HepG2 (cell line): ENCODE measurements at places on chromosomes 11 and 22.

DNA sequence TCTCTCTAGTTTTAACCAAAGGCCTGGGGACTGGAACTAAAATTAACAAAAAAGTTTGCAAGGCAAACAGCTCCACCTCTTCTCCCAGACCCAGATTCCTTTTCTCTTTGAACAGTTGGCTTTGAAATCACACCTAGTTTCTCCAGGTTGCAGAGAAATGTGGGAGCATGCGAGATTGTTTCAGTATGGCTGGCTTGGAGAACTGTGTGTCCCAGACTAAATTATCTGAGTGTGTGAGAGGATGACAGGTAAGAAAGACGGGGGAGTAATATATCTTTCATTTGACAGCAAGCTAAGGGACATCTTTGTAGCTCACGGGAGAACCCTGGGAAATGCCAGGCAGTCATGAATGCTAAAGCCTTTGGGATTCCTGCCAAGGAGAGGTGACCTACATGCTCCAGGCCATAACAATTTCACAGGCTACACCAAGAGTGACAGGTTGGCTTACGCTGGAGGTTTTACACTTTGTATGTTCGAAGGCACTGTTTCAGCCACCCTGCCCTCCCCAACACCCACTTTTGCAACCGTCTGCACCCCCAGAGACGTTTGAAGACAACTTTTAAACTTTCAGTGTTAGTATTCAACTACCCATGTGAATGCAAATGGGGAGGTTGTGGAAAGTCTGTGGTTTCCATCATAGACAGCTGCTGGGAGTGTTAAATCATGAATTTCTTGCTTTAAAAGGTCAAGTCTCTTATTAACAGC is 109.3 kb upstream of the SNX19 start:
- no peak for DNase-seq
- H3K36me3 ChIP-seq, result no peaks in the 10 kb centered on the region
- H3K4me1 ChIP-seq, result no peaks in the 10 kb centered on the region
- no peaks in the 10 kb centered on the region for H3K27me3 ChIP-seq
- H3K4me3 ChIP-seq, result no peak overlapping the region

DNA sequence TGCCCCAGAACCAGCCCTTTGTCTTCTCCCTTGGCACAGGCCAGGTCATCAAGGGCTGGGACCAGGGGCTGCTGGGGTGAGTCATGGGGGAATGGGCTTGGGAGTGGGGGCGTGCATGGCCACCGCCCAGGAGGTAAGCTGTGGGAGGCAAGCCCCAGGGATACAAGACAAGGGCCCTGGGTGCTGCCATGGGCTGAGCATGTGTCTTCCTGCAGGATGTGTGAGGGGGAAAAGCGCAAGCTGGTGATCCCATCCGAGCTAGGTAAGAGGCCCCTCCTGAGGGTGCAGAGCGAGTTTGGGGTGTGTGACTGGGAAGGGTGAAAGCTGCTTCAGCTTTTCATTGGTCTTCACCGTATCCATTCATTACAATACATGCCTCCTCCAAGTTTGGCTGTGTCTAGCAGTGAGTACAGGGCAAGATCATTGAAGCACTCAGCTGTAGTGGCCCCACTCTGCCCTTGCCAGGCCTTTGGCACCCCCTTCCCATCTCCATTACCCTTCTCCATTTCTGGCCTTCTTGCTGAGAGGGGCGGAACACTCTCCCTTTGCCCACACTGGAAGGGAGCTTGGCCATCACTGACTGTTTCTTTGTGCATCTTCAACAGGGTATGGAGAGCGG is 2.5 kb downstream of the FKBP2 start:
- no peak overlapping the region for H3K27ac ChIP-seq
- H3K4me3 ChIP-seq, result no peak overlapping the region
- no peak for DNase-seq
- H3K36me3 ChIP-seq, result no peaks in the 10 kb centered on the region; the same call in 1 of the 2 replicates

DNA sequence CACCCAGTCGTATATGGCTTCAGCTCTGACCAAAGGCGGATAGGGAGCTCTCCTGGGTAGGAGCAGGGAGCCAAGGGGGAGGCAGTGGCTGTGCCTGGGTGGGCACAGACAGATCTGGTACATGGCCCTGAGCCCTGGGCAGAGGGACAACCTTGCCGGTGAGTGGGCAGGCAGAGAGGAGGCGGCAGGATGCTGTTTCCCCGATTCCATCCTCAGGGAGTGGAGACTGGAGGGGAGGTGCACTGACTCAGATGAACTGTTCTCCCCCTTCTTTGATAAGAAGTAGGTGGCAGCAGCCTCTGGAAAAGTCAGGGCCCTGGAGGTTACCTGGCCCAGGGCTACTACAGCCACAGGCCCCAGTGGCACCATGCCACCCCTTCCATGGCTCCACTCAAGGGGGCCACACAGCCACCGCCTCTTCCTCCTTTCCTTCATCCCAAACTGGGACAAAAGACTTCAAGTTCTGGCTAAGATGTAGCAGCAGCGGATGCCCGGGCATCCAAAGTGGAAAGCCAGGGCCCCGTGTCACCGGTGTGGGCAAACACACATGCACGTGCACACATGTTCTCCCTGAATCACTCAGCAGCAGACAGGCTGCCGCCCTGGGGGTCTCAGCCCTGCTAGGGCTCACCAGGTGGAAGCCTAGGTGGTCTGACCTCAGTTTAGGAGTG is 13.4 kb downstream of the CXCR5 start:
- DNase-seq, result no peak
- no peak overlapping the region for H3K27ac ChIP-seq
- peaks cover 17% of the 10 kb centered on the region; the same call in 2 of the 3 replicates for H3K27me3 ChIP-seq
- 0 out of 2 replicates have a peak, but pooled peaks cover 7% of the 10 kb centered on the region for H3K4me1 ChIP-seq
- no peak overlapping the region for H3K4me3 ChIP-seq

DNA sequence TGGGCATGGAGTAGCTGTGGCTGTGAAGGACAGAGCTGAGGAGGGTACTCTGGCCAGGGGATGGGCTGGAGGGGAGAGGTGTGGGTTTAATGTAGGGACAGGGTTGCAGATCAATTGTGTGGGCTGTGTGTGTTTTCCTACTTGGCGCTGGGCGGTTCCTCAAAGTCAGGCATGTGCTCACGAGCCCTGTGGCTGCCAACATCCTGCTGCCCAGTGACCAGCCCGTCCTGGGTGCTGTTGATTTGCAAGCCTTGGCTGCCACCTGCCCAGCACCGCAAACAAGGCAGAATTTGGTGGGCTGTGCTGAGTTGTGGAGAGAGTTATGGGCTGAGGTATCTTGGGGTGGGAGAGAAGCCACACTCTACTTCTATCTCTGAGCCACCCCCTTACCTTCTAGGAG is 69.2 kb downstream of the SCN3B start:
- no peak for DNase-seq
- no peaks in the 10 kb centered on the region for H3K36me3 ChIP-seq
- H3K4me1 ChIP-seq, result peaks cover 21% of the 10 kb centered on the region
- H3K27ac ChIP-seq, result no peak overlapping the region
- no peaks in the 10 kb centered on the region; the same call in 1 of the 2 replicates for H3K27me3 ChIP-seq

GRCh38 chr11:8720868-8721608 is 38.4 kb downstream of the RPL27A start:
- DNase-seq, result no peak
- H3K27ac ChIP-seq, result no peak overlapping the region
- no peaks in the 10 kb centered on the region for H3K27me3 ChIP-seq
- H3K4me1 ChIP-seq, result peaks cover 70% of the 10 kb centered on the region

GRCh38 chr11:36724742-36725385 is 126.8 kb upstream of the RAG2 start:
- H3K36me3 ChIP-seq, result no peaks in the 10 kb centered on the region
- no peak overlapping the region for H3K4me3 ChIP-seq
- H3K27me3 ChIP-seq, result peaks cover 11% of the 10 kb centered on the region; the same call in 1 of the 3 replicates
- no peaks in the 10 kb centered on the region for H3K4me1 ChIP-seq

DNA sequence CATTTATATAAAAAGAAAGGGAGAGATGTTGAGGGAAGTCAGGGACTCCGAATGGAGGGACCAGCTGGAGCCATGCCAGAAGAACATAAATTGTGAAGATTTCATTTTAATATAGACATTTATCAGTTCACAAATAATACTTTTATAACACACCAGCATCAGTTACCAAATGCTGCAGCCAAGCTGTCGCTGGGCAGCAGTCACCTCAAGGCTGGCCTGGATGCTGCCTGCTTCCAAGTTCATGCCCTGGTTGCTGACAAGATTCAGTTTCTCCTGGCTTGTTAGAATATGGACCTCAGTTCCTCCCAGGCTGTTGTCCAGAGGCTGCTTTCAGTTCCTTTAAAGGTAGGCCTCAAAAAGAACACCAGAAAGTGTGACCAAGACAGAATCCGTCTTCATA is 30.8 kb upstream of the ALDH3B2 start:
- no peaks in the 10 kb centered on the region for H3K4me1 ChIP-seq
- H3K4me3 ChIP-seq, result no peak overlapping the region
- H3K36me3 ChIP-seq, result no peaks in the 10 kb centered on the region

DNA sequence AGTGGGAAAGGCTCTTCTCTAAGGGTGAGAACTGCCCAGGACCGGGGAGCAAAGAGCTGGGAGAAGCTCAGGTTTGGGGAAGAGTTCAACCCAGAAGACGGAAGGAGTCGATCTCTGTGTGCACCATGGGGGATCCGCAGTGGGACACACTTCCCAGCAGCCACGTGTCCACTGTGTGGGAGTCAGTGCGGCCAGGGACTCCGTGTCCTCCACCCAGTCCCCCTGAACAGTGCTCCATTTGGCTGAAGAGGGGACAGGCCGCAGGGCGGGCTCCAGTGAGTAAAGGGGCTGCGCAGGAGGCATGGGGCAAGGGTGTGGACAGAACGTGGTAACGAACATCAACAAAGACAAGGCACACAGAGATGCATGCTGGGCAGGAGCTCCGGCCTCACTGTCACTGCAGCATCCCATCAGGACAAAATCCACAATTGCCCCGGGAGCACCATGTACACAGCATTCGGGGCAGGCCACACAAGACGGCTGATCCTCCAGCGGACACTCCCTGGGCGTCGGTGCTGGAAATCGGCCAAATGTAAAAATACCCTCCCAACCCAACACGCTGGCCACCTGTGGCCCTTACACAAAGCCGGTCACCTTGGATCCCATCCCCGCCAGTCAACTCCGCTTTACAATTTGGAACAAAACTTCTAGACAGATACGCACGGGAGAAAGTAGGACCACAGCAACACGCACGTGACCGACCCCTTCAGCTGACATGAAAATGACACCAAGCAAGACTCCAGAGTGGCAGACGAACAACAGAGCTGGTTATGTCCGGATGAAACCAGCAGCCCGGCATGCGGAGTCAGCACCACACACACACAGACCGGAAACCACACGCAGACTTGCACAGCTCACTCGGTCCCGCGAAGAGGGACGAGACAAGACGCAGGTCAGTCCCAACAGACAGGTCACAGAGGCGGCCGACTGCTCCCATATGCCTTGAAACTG is 366.8 kb downstream of the SHANK2 start:
- H3K4me1 ChIP-seq, result peaks cover 14% of the 10 kb centered on the region
- H3K27me3 ChIP-seq, result no peaks in the 10 kb centered on the region
- H3K4me3 ChIP-seq, result no peak overlapping the region
- DNase-seq, result no peak
- peaks cover 30% of the 10 kb centered on the region for H3K36me3 ChIP-seq

- H3K27me3 ChIP-seq, result no peaks in the 10 kb centered on the region
- no peak for DNase-seq
- H3K27ac ChIP-seq, result no peak overlapping the region
- H3K36me3 ChIP-seq, result peaks cover 26% of the 10 kb centered on the region
- no peak overlapping the region for H3K4me3 ChIP-seq
Observed at GRCh38 chr22:43995798-43996169, 28.3 kb upstream of the PARVB start.

DNA sequence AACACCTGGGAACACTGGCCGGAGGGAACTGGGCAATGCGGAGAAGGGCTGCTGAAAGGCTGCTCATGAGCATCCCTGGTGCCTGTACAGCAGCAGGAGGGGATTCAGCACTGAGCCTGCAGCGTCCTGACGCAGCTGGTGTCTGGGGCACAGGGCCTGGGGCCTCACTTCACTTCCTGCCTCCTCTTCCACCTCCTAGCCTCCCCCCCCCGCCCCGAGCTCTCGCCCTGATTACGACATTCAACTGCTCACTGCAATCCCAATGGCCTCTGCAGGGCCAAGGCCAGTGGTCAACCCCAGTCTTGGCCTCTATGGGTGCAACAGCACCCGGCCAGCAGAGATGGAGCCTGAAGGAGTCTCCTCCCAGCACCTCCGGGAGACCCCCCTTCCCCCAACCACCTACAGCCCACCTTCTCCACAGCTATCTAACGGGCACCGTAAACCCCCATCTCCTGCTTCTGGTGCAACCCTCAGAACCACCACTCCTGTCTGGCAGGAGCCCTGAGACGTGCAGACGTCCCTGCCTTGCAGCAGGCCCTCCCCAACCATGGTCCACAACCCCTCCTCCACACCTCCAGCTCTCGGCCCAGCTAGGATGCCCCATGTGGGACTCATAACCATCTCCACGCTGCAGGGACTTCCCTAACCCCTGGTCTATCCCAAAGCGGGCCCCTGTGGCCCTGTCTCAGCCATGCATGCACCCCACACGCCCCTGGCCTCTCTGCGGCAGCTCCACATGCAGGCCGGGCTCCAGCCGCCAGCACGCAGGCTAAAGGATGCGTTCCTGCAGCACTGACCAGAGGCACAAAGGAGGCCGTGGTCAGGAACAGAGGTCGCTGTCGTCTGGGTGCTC is 38.2 kb downstream of the BRD1 start:
- DNase-seq, result peak; percentile 10
- H3K4me1 ChIP-seq, result peaks cover 27% of the 10 kb centered on the region
- H3K36me3 ChIP-seq, result peaks cover 50% of the 10 kb centered on the region
- no peaks in the 10 kb centered on the region for H3K27me3 ChIP-seq
- no peak overlapping the region for H3K4me3 ChIP-seq

DNA sequence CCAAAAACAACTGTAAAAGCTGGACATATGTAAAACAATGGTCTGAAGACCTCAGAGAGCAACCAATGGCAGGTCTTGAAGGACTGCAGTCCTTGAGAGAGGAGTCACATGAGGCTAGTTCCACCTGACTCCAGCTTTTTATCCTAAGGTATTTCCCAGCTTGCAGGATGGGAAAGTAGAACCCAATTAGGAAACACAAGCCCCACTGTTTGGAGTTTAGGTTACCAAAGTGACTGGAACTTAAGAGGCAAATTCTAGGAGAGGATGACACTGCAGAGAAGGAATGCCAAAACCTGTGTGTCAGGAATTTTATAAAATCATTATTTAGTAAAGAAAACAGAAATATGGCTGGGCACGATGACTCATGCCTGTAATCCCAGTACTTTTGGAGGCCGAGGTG is 18.4 kb downstream of the OR2AT4 start:
- peaks cover 10% of the 10 kb centered on the region for H3K4me1 ChIP-seq
- no peak overlapping the region for H3K27ac ChIP-seq
- DNase-seq, result no peak

- DNase-seq, result no peak
- peaks cover 21% of the 10 kb centered on the region for H3K36me3 ChIP-seq
- no peaks in the 10 kb centered on the region for H3K27me3 ChIP-seq
- H3K27ac ChIP-seq, result no peak overlapping the region
- no peak overlapping the region for H3K4me3 ChIP-seq
- peaks cover 36% of the 10 kb centered on the region for H3K4me1 ChIP-seq
Observed at GRCh38 chr11:6613496-6613895, 1.5 kb upstream of the TAF10 start.

GRCh38 chr22:38132136-38132535 is 21.7 kb upstream of the BAIAP2L2 start:
- no peaks in the 10 kb centered on the region for H3K4me1 ChIP-seq
- no peaks in the 10 kb centered on the region for H3K27me3 ChIP-seq
- H3K4me3 ChIP-seq, result no peak overlapping the region
